ENCODE measurements at places on chromosomes 16 and 17.
A peak's percentile ranks its signal among the peaks of the same experiment; 100 is the strongest.

- no peak for DNase-seq
Measured at GRCh38 chr16:11611871-11612664, 25.3 kb upstream of the LITAF start.

DNA sequence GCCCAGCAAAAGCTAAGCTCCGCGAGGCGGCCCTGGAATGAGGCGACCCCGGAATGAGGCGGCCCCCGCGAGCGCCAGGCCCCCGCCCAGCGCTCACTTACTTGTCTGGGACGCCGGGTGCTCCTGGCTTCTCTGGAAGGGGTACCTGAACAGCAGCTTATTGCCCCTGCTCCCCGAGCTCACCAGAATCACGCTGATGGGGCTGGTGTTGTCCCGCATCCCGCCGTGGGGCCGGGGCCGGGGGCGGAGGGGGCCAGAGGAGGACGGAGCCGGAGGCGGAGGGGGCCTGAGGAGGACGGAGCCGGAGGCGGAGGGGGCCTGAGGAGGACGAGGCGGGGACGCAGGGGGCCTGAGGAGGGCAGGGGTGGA, 440 bp downstream of the NPRL3 start:
- DNase-seq = peak; percentile 18

DNA sequence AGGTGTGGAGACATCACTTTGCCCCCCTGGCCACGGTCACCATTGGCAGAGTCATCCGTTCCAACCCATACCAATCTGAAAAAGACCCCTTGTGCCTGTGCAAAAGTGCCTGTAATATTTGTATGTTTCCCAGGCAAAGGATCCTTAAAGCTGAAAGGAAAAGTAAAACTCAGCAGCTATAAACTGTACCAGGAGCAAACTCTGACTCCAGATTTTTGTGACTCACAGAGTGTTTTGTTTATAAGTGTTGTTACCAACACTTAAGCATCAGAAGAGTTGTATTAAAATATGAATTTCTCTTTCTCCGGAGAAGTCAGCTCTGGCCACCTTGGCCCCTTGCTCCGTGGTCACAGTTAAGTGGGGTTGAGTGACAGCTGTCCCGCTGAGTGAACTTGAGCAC, 75.9 kb downstream of the IRX6 start:
- DNase-seq = no peak

DNA sequence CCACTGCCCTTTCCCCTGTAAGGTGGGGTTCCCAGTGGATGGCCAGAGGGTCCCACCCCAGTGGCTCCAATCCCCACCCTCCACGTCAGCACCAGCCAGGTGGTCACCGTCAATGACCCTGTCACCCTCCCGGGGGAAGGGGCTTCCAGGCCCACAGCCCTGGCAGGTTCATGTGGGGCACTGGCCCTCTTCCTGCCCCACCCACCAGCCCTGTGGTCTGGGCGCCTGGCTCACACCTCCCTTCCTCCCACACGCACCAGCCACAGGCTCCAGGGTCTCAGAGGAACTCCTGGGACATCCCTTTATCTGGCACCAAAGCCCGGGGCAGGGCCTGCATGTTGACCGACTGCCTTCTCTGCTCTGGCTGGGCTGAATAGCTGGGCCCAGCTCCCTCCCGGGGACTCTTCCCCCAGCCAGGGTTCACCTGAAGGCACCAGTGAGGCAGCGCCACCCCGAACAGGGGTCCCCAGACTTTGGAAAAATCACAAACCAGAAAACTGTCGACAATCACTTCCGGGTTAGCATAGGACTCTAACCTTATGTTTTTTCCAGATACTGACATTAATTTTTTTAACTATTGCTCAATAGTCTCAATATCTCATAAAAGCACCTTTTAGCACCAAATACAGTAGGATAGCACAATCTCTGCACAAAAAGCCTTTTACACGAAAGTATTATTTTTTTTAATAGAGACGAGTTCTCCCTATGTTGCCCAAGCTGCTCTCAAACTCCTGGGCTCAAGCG, 21.9 kb upstream of the ZC3H18 start:
- no peak for DNase-seq

GRCh38 chr16:85064186-85064585, 36.6 kb downstream of the KIAA0513 start:
- no peak for DNase-seq

- no peak for DNase-seq
Measured at GRCh38 chr17:73526952-73527351, 117.3 kb downstream of the SDK2 start.

- no peak for DNase-seq
Measured at GRCh38 chr16:57630407-57630797, 2.0 kb downstream of the ADGRG1 start.

- no peak for DNase-seq
Measured at GRCh38 chr17:82596296-82596695, 51.9 kb downstream of the WDR45B start.

DNA sequence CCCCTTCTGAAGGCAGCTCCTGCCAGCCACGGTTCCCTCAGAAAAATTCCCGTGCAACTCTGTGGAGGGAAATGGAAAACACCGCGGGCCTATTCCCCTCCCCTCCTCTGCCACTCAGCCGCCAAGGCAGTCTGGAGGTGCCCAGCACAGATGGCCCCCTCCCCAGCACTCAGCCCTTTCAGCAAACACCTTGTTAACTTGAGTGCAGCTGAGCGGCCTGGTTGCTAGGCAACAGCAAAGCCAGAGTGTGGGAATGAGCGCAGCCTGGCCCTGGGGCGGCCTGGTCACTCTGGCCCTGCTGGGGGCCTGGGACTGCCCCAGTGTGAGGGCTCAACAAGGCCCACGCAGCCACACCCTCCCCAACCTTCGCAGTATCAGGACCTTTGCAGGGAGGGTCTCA, 32.8 kb downstream of the CACNA1G start:
- no peak for DNase-seq

- DNase-seq = no peak
Measured at GRCh38 chr17:49976828-49977202, 7.8 kb downstream of the DLX4 start.

- no peak for DNase-seq
Measured at GRCh38 chr17:804541-805435, 22.6 kb downstream of the MRM3 start.

GRCh38 chr17:64466019-64466735, 17.3 kb downstream of the MILR1 start:
- DNase-seq = no peak

GRCh38 chr17:63550817-63551639, 751 bp downstream of the DCAF7 start:
- DNase-seq = peak; percentile 6

GRCh38 chr17:69286257-69286656, 40.7 kb downstream of the ABCA5 start:
- DNase-seq = no peak

GRCh38 chr17:79955167-79955549, 80.5 kb downstream of the TBC1D16 start:
- no peak for DNase-seq

DNA sequence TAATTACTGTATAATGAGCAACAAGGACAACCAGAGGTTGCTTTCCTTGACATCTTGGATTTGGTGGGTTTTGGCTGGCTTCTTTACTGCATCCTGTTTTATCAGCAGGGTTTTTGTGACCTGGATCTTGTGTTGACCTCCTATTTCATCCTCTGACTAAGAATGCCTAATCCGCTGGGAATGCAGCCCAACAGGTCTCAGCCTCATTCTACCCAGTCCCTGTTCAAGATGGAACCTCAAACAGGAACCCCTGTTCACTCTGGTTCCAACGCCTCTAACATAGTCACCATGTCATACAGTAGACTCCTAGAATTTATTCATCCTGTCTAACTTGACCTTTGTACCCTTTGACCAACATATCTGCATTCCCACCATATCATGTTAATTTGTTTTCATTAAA, 183.8 kb upstream of the SOX9 start:
- no peak for DNase-seq

DNA sequence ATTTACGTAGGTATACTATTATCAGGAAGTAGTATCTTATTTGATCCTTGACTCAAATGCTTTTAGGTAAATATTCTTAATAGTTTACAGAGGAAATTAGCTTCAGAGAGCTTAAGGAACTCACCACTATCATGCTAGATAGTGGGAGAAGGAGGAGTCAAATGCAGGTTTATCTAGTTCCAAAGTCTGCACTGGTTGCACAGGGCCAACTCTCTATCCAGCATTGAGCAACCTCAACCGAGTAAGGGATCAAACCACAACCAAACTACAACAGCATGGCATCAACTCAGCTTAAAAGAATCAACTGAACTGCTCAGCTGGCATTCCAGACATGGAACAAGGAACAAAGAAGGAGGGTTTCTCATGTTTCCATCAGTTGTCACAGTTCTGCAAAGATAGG, 306.0 kb downstream of the MAF start:
- DNase-seq = no peak

GRCh38 chr17:71023249-71024030, 854.1 kb downstream of the KCNJ2 start:
- DNase-seq = no peak

- no peak for DNase-seq
Measured at GRCh38 chr16:75908331-75909117, 182.2 kb upstream of the CPHXL start.

DNA sequence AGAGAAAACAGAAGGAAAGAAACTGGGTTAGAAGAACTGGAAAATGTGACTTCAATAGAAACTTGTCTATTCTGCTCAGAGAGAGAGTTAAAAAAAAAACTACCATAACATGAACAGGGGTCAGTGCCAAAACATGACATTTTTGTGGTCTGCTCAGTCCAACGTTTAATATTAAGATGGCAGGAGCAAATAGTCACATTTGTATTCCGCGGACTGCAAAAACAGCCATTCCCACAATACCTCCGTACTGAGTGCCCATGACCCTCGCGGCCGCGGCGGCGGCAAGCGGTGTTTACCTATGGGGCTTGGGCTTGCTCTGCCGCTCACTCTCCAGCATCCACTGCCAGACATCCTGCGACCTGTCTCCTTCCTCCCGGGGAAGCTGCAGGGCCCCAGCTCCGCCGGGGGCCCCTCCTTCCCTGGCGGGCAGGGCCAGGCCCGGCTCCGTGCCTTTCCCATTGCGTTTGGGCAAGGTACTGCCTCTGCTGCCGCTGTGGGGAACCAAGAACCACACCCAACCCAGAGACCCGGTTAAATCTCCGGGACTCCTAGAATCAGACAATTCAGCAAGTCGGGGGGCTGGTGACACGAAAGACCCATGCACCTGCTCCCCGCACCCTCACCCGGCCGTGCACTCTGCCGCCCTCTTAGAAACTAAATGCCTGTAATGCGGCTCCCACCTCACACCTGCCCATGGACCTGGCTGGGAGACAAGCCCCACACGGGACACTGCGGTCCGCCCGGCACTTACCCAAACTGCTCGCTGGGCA, 24.7 kb downstream of the AXIN2 start:
- no peak for DNase-seq

DNA sequence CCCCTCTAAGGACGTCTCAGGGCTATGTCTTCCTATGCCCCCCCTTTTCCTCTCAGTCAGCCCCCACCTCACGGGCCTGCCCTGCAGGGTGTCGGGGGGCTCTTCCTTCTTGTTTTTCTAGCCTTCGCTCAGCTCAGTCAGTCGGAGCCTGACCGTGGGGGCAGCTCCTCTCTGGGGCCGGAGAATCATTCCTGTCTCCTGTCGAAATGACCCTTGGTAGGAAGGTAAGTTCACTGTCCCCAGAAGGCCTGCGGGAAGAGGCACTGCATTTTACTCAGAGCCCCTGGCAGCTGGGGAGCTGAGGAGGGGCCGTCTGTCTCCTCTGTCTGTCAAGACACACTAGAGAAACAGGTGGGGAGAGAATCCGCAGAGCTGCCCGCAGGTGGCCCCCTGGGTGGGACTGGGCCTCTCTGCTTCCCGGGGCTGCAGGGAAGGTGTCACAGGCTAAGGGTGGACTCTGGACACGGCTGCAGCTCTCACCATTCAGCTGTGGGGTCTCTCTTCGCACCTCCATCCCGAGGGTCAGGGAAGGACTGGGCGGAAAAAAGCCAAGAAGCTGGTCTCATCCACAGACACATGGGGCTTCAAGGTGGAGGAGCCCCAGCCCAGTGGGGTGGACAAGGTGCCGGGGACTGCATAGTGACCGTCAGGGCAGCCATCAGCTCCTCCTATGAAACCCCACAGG, 112.8 kb upstream of the TNRC6C start:
- no peak for DNase-seq

GRCh38 chr17:50916026-50916707, 50.0 kb upstream of the TOB1 start:
- no peak for DNase-seq

DNA sequence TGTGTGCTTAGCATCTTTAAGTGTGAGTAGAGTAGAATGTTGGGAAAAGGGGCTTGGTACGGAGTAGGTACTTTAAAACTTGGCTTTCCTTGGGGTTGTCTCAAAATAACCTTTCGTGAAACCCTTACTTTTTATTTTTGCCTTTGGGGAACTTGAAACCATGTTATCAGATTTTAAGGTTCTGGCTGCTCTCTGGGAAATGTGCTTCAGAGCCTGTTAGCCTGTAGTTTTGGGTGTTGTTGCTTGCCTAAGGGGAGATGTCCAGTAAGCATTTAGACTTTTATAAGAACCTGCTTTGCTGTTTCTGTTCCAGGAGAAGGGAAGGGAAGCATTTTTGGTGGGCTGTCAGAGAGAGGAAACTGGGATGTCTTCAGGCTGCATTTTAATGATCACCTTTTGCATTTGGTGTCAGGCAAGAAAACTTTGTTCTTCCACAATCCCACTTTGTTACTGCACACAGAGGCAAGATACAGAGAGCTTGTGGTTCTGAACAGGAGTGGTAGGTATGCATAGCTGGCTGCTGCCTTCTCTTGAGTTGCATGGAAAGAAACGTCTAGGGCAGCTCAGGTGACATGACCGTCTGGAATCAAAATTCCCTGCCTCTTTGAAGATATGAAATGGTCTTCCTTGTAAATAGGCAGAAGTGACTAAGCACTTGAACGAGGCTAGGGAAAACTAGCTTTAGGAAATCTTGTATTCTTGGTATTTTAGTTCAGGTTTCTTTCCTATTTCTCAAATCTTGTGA, 1.7 kb downstream of the RABEP1 start:
- no peak for DNase-seq

DNA sequence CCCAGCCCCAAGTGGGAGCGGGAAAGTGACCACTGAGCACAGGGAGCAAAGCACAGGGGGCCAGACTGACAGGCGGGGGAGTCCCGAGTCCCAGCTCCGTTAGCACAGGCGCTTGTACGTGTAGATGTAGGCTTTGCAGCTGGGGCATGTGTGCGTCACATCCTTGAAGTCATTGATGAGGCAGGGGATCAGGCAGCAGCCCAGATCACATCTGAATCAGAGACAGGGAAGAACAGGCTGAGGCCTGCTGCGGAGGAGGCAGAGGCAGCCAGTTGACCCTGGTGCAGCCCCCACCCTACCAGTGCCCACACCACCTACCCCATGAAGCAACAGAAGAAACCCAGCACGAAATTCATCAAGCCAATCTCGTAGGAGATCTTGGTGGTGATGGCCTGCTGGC, 26.1 kb downstream of the CDIP1 start:
- DNase-seq = no peak

Measured in activated T-cell treated with anti-CD3 and anti-CD28 coated beads for 1 hour (primary cell).